KG1 (cell line): ENCODE measurements at places on chromosomes 1 and 21.

GRCh38 chr1:84311296-84311695 lies 9.8 kb downstream of the SAMD13 start:
- DNase-seq = no peak

GRCh38 chr1:117670976-117671780 lies 65.3 kb downstream of the TENT5C start:
- DNase-seq = no peak

- DNase-seq = no peak
Measured at GRCh38 chr1:101928829-101929228, 67.9 kb downstream of the OLFM3 start.

GRCh38 chr1:107464827-107465226 lies 324.0 kb downstream of the NTNG1 start:
- DNase-seq = no peak

DNA sequence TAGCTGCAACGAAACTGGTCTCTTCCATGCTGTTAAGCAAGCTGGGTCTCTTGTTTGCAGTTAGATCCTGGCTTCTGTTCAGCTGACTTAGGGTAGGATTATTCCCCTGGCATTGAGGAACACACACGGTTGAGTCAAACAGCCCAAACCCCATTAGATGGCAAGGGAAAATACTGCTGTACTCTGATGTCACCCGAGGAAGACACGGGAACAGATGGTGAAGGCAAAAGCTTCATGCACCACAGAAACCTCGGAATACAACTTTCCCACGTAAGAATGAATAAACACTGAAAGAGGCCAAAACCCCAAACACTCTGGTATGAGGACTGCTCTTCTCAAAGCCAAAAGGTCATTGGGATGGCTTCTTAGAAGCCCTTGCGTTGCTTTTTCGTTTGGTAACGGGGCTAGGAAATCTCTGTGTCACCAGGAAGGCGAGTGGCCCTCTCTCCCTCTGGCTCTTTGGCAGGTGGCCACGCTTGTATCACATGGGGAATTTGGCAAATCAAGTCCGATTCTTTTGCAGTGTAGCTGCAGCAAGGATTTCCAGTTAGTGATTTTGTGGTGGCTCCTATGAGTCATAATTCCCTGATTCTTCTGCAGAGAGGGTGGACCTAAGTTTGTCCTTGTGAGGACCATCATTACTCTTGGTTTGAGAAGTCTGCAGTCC lies 16.7 kb upstream of the LYST start:
- DNase-seq = no peak

GRCh38 chr1:163035446-163036249 lies 33.5 kb upstream of the RGS4 start:
- no peak for DNase-seq

- DNase-seq = no peak
Measured at GRCh38 chr1:1400576-1401456, 1.7 kb upstream of the CCNL2 start.

- no peak for DNase-seq
Measured at GRCh38 chr1:37171691-37172090, 137.4 kb upstream of the GRIK3 start.

- DNase-seq = no peak
Measured at GRCh38 chr1:235673981-235674380, 24.4 kb upstream of the GNG4 start.

GRCh38 chr1:96772972-96773371 lies 51.4 kb downstream of the PTBP2 start:
- no peak for DNase-seq

DNA sequence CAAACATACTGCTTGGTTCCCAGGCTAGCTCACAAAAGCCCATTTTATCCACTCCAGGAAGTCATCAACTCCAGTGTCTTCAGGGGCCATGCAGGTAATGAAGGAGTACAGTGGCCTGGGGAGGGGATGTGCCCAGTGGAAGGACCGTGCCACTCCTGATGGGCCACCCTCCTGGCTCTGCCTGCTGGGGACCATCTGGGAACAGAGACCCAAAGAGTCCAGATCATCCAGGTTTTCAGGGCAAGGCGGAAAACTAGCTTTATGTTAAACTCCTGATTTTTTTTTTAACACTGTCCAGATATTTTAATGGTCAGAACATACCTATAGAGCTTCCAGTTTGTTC lies 75.6 kb downstream of the CD46 start:
- DNase-seq = no peak

DNA sequence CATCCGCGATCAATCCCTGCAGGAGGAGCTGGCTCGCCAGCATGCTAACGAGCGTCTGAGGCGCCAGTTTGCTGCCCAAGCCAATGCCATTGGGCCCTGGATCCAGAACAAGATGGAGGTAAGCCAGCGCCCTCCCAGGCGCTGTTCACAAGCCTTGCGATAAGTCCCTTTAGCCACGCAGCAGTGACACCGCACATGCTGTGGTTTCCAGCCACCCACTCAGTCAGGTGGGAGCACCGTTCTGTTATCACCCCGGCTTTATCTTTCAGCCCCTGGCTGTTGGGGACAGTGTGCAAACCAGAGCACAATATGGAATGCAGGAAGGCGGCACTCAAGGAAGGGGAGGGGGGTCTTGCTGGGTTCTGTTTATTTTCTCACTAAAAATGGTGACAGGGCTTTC lies 41.1 kb upstream of the MTR start:
- DNase-seq = no peak

DNA sequence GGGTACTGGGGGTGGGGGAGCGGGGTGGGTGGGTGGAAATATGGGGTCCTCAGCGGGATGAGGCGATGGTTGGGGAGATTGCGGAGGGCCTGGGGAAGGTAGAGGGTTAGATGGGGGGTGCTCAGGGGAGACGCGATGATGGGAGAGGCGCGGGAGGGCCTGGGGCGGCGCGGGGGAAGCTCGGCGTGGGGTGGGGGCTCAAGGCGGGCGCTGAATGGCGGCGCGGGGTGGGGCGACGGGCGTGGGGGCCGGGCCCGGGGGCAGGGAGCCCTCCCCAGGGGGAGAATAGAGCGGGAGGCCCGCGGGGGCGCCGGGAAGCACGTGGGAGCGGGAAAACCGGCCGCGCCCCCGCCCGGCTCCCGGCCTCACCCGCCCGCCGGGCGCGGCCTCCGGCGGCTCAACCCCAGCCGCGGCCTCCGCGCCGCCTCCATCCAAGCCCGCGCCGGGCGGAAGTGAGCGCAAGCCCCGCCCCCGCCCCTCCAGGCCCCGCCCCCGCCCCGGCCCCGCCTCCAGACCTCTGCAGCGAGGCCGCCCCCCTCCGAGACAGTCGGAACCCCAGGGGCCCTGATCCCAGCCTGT lies at the start of gene FAAP20:
FAAP20 (minus strand) TSS at position 454 of the 579 bp plus-strand sequence; CDS start at position 431, 23 bp downstream.
- DNase-seq = no peak

GRCh38 chr1:59678493-59679228 lies 136.1 kb upstream of the HOOK1 start:
- peak; percentile 26 for DNase-seq

- no peak for DNase-seq
Measured at GRCh38 chr1:25524568-25525360, 18.6 kb upstream of the LDLRAP1 start.

GRCh38 chr1:219067350-219067712 lies 106.3 kb upstream of the LYPLAL1 start:
- no peak for DNase-seq

DNA sequence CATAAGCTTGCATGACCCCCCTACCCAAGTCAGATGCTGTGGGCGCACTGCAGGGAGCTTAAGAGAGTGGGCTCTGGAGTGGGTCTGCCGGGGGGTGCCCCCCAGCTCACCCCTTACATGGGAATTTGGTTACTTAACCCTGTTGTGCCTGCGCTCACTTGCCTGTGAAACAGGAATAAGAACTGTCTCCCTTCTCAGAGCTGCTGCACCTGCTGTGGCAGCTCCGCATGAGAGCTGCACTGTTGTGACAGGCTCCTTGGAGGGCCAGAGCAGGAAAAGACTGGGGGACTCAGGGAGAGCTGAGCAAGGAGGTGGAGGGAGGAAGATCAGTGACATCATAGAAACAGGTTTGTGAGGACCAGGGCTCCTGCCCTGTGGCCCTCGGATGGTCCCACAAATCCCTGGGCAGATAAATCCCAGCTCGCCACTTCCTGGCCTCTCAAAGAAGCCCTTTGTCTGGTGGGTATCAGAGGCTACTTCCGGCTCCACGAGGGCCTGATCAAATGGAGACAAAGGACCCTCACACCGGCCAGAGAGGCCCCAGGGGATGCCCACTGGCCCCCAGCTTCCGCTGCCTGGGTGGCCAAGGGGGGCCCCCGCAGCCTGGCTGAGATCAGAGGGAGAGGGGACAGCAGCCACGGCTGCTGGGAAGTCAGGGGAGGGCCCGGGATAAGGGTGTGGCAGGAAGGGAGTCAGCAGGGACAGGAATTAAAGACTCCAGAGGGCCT lies 28.9 kb upstream of the LAPTM5 start:
- DNase-seq = no peak

DNA sequence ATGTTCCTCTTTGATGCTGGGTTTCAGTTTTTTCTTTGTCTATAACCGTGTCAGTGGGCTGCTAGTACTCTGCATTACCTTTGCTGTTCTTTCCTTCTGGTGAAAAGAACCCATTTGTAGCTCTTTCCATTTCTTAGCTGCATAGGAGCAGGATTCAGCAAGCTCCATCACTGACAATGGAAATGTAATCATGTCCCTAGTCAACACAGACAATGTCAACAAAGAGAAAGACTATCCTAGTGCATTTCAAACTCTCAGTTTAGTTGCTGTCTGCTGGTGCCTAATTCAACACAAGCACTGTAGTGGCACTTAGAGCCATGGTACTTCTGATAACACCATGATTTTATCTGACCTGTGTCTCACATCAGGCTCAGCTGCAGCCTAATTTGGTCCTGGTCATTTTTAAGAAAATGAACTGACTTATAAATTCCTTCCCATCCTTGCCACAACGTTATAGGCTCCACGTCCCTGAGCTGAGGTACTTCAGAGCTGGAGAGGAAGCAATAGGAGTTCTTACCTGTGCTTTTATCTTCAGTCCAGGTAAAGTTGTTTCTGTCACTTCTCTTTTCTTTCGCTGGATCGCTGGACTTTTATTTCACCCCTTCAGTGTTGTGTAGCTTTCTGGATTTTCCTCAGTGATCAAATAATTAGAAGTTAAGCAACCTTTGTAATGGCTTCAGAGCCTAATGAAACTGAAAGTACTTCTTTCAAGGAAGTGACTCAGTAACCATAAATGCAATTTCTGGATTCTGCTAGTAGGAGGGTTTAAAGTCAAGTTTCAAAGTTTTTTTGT lies at the start of gene GBP3:
GBP3 (minus strand) TSS at position 700 of the 793 bp plus-strand sequence. CDS start 2,145 bp downstream, outside the sequence.
- peak; percentile 60 for DNase-seq

DNA sequence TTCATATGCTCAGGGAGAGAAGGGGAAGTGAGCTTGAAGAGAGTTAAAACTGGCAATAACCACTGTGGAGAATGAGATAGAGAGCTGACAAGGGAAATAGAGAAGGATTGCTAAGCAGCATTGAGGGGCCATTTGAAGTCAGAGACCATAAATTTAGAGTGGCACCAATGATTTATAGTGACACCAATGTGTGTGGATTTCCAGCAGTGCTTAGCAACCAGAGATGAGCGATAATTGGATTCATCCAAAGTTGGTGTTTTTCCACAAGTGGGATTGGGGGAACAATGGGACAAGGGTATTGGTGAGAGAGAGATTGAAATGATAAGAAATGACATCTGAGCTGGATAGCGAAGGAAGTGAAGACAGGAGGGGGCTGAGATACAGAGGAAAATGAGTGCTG lies 114.1 kb downstream of the C1orf94 start:
- DNase-seq = no peak

DNA sequence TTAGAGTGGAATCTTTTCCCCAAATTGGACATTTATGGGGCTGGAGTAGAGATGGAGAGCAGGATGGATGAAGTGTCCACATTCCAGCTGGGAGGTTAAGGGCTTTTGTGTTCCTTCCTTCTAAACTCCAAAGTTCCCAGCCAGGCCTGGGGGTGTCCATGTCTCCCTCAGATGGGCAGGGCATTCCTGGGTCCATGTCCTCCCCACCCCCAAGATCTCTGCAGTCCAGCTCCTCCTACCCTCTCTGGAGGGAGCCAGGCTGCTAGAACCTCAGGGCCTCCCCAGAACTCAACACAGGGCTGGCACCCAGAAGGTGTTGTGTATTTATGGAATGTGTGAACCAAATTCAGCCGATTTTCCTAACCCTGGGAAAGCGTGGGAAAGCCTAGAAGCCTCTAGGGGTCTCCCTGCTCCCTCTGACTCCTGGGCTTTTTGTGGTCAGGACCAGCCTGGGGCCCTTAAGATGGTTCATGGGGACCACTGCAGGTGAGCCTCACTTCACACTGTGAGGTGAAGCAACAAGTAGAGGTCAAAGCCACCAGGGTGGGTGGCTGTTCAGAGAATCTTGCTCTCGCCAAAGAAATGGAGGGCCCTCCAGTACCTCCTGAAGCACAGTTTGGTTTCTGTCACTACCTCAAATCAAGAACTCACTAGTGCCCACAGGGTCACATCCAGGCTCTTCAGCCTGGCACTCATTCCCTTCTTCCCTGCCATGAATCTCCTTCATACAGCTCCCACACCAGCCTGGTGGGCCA lies 54.8 kb downstream of the GLIS1 start:
- no peak for DNase-seq

DNA sequence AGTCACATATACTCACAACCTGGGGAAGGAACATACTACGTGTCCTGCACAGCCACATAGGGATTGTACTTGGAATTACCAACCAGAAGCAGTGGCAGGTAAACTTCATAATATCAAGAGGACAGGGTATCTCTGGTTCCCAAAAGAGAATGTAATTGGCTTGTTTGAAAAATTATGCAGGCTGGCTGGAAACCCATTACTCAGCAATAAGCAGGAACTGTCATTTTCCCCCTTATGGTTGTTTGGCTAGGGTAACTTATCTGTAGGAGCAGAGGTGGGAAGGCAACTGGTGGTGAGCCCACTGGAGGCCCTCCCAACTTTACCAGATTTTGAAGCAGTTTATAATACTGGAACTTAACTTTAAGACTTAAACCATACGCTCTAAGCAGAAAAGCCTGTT lies 924.1 kb downstream of the LRRIQ3 start:
- DNase-seq = no peak

GRCh38 chr1:7220007-7220406 lies 434.8 kb downstream of the CAMTA1 start:
- no peak for DNase-seq

DNA sequence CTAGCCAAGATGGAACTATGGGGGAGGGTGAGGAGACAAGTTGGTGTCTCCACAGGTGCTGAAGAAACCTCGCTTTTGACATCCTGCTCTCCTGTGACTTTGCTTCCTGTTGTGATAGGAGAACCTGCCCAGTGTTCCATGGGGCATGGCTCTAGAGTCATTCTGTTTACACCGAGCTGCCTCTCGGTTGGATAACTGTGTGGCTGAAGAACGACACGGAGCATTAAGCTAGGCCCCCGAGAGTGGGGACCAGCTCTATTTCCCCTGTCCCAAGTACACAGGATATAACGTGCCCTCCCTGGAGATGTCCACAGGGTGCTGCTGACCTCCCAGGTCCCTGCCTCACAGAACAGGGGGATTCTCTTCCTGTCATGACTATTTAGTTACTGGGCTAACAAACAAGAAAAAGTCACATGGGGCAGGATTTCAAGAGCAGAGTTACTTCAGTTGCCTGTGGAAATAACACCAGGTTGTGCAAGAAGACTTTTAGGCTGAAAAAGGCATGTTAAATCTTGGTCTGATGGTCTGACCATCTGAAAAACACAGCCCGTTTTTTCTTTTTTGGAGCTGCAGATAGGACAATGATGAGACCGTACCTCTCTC lies 29.4 kb upstream of the PPP2R5A start:
- DNase-seq = no peak

- DNase-seq = no peak
Measured at GRCh38 chr1:59803458-59804038, 11.2 kb upstream of the HOOK1 start.

GRCh38 chr1:221487781-221488524 lies 253.9 kb downstream of the DUSP10 start:
- DNase-seq = no peak
